ENCODE measurements at places on chromosomes 1 and 21.

GRCh38 chr1:224405604-224405970 lies 29.0 kb downstream of the WDR26 start:
- no peak for DNase-seq

DNA sequence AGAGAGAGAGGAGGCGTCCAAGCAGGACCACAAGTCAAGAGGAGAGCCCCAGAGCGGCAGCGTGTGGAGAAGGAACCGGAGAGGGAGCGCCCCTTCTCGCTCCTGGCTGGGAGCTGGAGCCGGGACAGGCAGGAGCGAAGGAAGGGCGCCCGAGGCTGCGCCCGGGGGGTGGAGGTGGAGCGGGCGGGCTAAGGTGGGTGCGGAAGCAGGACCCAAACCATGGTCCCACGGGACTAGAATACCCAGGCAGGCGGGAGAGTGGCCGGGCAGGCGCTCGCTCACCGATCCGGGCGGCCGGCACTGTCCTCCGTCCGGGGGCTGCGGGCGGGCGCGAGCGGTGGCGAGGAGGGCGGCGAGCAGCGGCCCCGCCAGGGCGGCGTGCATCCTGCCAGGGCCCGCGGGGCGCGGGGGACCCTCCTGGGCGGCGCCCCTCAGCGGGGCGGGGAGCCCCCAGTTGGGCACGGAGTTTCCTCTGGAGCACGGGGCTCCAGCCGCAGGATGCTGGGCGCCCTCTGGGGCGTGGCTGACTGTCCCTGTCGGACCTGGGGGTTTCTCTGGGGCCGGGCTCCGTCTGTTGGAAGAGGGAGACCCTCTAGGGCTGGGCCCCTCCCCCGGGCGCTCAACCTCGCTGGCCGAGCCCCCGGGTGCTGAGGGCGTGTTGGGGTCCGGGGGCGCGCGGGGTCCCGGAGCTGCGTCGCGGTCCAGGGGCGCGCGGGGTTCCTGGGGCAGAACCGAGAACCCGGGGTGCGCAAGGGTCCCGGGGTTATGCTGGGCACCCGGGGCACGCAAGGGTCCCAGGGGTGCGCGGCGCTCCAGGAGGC lies 569 bp downstream of the TRABD2B start:
- DNase-seq = no peak

DNA sequence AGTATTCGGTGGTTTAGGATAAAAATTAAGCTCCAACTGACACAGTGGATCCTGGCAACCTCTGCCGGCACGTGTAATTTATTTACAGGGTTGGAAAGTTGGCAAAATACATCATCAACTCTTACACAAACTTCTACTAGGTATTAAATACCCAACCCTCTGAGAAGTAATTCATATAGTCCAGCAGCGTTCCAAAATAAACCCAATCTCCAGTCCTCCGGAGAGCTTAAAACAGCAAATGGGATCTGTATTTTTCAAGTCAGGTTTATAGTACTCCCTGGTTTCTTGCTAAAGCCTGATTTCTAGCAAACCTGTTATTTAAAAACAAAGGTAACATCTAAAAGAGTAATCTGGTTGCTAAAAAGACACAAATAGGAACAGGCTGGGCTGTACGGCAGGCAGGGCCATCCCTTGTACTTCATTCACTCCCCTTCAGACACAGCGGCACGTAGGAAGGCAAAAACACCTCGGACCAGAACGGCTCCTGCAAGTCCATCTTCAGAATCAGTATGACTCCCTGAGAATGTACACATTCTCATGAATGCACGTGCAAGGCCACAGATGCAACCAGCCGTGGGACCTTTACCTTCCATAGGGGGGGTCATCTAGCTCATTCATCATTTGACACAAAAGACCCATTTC lies 8.6 kb downstream of the GLIS1 start:
- DNase-seq = no peak

- DNase-seq = no peak
These were observed 6.6 kb downstream of the CFAP141 start for GRCh38 chr1:154199563-154199879.

- DNase-seq = no peak
These were observed 22.4 kb upstream of the DR1 start for GRCh38 chr1:93323185-93323820.

- DNase-seq = no peak
These were observed 14.8 kb upstream of the TMEM240 start for GRCh38 chr1:1554926-1555915.

DNA sequence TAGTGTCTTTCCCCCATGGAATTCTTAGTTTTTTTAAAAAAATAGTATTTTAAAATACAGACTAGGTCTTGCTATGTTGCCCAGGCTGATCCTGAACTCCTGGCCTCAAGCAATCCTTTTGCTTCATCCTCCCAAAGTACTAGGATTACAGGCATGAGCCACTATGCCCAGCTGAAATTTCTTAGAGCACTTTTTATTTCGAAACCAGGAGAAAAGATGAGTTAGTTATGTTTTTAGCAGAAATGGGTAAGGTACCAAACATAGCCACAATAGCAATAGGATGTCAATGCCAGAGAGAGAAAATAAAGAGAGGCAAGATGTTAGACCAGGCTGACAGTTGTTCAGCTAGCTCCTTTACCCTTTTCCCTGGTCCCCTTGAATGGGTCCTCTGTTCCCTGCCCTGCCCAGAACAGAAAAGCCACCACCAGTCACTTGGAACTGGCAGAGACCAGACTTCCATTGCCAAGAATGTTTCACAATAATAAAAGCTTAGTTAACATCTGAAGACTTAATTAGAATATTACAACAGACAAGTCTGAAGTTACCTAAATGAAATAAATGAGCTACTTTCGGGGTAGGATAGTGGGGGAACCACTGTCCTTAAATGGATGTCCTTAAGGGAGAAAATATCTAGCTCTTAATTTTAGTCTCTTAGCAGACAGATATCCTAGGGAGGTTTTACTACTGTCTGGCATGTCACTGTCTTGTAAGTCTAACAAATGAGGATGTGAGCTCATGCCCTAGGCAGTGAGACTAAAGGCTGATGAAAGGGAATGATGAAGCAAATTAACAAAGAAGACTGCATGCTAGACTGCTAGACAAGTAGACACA lies 54.3 kb downstream of the ABL2 start:
- DNase-seq = no peak

DNA sequence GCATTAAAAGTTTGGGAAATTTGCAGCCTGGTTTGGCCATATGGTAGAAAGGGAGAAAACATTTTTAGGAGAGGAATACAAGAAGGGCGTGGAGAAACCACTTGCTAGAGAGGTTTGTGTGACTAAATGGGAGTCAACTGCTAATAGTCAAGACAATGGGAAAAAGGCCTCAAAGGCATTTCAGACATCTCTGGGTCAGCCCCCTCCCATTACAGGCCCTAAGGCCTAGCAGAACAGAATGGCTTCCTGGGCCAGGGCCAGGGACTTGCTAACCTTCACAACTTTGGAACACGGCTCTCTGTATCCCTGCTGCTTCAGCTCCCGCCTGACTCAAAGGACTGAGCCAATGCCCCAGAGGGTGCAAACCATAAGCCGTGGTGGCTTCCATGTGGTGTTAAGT lies 752.3 kb upstream of the ADAMTS5 start:
- DNase-seq = no peak

DNA sequence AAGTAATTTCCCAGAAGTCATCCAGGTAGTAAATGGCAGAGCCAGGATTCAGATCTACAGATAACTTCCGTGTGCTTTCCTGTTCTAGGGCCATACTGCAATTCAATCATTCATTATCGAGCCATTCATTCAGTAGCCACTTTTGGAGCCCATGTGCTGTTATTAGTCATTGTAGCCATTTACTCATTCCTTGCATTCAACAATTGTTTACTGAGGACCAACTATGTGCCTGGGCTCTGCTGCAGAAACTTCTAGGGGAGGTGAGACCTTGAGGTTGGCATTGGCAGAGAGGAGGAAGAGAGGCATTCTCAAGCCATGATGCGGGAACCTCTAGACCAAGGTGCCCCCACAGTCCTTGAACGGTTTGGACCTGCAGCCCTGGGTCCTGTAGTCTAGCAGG lies 27.9 kb downstream of the EPHB2 start:
- DNase-seq = no peak

GRCh38 chr21:39105836-39106235 lies 77.4 kb downstream of the PSMG1 start:
- no peak for DNase-seq

- no peak for DNase-seq
These were observed 2.9 kb upstream of the PRRX1 start for GRCh38 chr1:170660871-170661645.

GRCh38 chr1:2463396-2463795 lies 12.7 kb upstream of the PLCH2 start:
- no peak for DNase-seq

DNA sequence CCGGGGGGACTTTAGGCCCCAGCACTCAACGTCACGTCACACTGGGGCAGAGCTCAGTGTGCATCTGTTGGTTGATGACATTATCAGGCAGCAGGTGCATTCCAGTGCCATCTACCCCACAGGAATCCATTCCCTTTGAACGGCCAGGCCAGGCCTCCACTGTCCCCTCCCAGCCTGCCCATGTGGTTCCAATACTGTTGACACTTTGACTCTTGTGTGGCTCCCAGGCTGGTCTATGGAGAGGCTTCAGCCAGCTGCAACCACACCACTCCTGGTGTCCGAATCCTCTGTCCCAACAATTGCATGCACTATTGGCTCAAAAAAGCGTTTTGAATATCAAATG lies 92.0 kb upstream of the SIM2 start:
- no peak for DNase-seq

DNA sequence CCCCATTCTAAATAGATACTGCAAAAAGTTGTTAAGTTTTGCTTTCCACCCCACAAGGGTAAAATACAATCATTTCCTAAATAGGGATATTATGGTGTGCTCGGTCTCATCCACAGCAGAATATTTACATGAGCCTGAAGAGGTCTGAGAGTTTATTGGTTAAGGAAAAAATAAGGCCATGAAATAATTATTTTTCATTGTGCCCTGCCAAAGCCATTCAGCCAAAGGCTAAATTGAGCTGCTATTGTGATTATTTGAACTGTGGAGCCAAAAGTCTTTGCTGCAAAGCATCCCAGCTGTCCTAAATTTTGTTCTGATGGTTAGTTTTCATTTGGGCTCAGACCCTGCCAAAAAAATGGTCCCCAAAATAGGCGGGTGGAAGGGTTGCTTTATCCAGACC lies 298.7 kb upstream of the ESRRG start:
- DNase-seq = no peak

DNA sequence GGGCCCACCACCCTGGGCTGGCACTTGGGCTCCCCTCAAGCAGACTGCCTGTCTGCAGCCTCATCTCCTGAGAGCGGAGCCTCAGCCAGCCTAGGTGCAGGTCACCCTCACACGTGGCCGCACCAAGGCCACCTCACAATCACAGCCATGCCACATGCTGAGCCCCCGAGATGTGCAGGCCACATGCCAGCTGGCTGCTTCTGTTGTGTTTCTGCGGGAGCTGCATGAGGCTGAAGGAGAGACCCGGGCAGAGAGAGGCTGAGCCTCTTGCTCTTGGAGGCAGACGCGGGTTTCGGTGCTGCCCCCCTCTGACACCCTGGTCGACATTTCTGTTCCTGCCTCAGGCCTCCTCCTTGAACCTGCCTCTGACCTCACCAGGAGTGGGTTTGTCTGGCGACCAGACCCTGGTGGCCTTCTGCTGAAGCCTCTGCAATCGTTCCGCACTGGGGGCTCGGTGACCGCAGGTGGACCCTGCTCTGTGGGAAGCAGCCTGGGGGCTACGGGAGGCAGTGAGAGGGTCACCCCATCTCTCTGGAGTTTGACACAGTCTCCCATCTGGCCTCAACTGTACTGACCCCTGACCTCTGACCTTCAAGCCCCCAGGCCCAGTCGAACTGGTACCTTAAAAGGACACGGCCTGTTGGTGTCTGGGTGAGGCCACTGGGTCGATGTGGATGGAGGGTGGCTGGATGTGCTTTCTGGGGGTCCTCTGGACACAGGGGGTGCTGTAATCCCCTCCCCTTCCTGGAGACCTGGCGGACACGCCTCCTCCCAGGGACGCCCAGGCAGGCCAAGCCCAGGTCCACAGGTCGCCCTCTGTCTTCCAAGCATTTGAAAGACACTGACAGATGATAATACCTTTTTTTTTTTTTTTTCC lies 13.0 kb upstream of the C1orf174 start:
- no peak for DNase-seq

- DNase-seq = no peak
These were observed 771 bp downstream of the EIF4G3 start for GRCh38 chr1:21175670-21176581.

DNA sequence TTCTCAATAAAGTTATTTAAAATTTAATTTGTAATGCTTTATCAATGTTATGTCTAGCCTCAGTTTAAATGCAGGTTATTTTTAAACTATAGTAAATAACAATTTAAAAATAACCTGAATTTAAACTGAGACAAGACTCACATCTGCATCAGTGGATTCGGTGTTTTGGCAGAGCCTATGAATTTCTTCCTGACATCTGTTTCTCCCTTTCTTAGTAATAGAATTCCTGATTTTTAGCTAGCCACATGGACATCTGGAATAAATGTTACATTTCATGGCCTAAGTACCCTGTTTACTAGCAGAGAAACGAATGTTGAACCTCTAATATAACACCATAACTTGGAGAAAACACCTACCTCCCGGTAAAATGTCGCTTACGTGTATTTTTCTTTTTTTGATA lies 1141.6 kb upstream of the ADGRL2 start:
- no peak for DNase-seq

DNA sequence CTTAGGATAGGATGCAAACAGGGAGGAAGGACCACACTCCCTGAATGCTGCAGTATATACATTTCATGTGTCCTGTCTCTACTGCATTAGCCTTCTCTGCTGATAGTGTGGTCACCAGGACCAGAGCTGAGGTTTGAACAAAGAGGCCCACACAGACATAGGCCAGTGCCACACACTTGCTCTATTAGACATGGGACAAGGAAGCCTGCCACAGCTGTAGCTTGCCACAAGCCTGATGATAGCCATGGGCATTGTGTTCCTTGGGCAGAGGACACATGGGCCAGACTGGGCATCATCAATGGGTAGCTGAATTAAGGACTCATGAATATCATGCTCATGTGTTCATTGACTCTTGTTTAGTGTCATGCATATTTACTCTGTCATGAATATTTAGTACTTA lies 10.4 kb downstream of the CAMSAP2 start:
- DNase-seq = no peak

GRCh38 chr21:40067751-40068150 lies 200.5 kb downstream of the PCP4 start:
- DNase-seq = no peak

- no peak for DNase-seq
These were observed 46.4 kb upstream of the S1PR1 start for GRCh38 chr1:101190441-101190840.

GRCh38 chr1:46757956-46758528 lies 39.1 kb upstream of the EFCAB14 start:
- DNase-seq = no peak
